Brain (organoid and tissue), 16 donors: ENCODE measurements at places on chromosomes 13 and 19. TPM values are rescaled to one million over a fixed set of nuclear protein-coding genes. Genes with fewer than 3 reads are reported as not detected.

The RFX1 gene
- polyA plus RNA-seq, result 17.4 TPM

The CD70 gene
- polyA plus RNA-seq, result not detected

The KANK2 gene
- polyA plus RNA-seq, result 34.0 TPM

The ADGRE2 gene
- 0.73 TPM for polyA plus RNA-seq

The PRX gene
- 2.6 TPM for polyA plus RNA-seq

The ANKRD24 gene
- 6.2 TPM for polyA plus RNA-seq

The GDF15 gene
- 5.2 TPM for polyA plus RNA-seq

The ZNF729 gene
- polyA plus RNA-seq, result not detected

The ZMYM2 gene
- 12.8 TPM for polyA plus RNA-seq

The NTN5 gene
- polyA plus RNA-seq, result 0.78 TPM

The C19orf18 gene
- 0.53 TPM for polyA plus RNA-seq

The ZNF470 gene
- 3.9 TPM for polyA plus RNA-seq

The TEX29 gene
- polyA plus RNA-seq, result 1.6 TPM

The FFAR2 gene
- 0.15 TPM for polyA plus RNA-seq

The ZNF473 gene
- 8.3 TPM for polyA plus RNA-seq
